ENCODE measurements at places on chromosomes 1 and 21.

DNA sequence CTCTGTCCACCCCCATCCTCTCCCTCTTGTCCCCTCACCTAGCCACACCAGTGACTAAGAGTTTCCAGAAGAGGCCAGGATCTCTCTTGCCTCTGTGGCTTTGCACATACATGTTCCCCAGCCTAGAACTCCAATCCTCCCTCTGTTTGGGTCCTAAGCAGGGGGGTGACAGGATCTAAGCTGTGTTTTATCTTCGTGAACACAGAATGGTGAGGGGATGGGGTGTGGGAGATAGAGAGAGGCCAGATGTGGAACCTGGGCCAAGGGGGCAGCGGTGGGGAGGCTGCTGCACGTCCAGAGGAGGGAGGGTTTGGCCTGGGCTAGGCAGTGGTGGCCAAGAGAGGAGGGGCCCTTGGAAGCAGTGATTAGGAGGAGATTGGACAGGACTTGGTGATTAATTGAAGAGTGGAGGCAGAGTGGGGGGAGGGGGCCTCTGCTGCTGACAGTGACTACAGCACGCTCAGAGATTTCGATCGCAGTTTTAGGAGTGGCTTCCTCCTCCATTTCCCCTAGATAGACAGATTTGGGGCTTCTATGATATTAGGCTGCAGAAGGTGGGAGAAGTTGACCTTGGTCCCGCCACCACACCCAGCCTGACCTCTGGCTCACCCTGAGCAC lies 17.1 kb upstream of the ADGRB2 start:
- H3K27ac ChIP-seq, result no peak overlapping the region
- no peaks in the 10 kb centered on the region for H3K27me3 ChIP-seq
- no peaks in the 10 kb centered on the region for H3K36me3 ChIP-seq
- DNase-seq, result no peak
- H3K4me1 ChIP-seq, result no peaks in the 10 kb centered on the region

DNA sequence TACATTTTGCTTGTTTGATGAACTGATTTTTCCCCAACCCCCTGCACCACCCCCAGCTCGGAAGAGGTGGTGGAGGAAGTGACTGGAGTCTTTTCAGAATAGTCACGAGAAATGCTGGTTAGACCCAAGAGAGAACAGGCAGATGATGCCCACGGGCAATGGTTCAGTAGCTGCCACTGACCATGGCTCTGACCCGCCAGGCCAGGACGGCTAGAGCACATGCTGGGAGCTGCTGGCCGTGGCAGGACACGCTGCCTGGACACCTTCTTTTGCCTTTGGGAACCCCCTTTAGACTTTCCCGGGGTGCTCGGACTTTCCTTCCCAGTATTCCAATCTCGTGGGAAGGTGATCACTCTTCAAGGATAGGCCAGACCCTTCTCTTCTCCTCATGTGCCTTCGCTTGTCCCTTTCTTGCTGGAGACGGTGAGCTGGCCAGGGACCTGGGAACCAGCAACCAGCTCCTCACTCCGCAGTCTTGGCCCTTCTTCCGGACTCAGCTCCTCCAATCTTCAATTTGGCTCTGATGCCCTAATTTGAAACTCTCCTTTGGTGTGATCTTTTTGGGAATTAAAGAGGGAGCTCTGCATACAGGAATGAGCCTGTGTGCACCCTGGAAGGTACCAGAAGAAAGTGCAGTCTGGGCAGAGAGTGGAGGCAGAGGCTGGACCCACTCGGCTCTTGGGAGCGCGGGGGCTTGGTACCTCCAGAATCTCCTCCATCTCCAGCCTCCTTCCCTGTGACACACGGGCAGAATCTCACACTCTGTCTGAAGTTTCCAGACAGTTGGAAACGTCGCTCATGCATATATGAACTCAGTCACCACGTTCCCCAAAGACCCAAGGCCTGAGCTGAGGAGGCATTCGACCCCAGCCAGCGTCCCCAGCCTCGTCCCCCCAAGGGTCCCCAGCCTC lies 4.0 kb upstream of the PDE9A start:
- no peak overlapping the region for H3K4me3 ChIP-seq
- H3K36me3 ChIP-seq, result no peaks in the 10 kb centered on the region
- no peaks in the 10 kb centered on the region for H3K4me1 ChIP-seq
- H3K27me3 ChIP-seq, result no peaks in the 10 kb centered on the region

GRCh38 chr1:147202576-147202975 lies 22.6 kb downstream of the FMO5 start:
- DNase-seq, result no peak
- H3K4me3 ChIP-seq, result no peak overlapping the region
- H3K36me3 ChIP-seq, result peaks cover 4% of the 10 kb centered on the region
- H3K27ac ChIP-seq, result no peak overlapping the region

- peak; percentile 65 for DNase-seq
- H3K27me3 ChIP-seq, result no peaks in the 10 kb centered on the region
- H3K36me3 ChIP-seq, result no peaks in the 10 kb centered on the region
- no peak overlapping the region for H3K27ac ChIP-seq
- H3K4me3 ChIP-seq, result no peak overlapping the region
Observed at GRCh38 chr21:24045775-24046215, 1561.5 kb downstream of the MRPL39 start.

Measured in pancreas (tissue), 10 donors.